NCI-H345 (cell line): ENCODE measurements at places on chromosomes 12 and 14.

GRCh38 chr12:13104409-13104808, 942 bp upstream of the GSG1 start:
- DNase-seq: no peak

DNA sequence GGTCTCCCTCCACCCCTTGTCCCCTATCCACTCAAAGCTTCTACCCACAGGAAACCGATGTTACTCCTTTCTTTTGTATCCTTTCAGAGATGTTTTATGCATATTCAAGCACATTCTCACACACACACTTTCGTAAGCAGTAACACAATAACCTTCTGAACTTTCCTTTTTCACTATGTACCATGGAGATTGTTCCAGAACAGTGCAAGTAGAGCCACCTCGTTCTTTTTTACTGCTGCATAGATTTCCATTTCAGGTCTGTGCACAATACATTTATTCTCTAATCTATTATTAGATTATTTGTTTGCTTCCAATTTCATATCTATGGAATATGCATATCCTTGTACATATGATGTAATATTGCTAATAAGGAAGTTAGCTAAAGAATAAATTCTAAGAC, 60.3 kb downstream of the TBC1D30 start:
- DNase-seq: no peak

DNA sequence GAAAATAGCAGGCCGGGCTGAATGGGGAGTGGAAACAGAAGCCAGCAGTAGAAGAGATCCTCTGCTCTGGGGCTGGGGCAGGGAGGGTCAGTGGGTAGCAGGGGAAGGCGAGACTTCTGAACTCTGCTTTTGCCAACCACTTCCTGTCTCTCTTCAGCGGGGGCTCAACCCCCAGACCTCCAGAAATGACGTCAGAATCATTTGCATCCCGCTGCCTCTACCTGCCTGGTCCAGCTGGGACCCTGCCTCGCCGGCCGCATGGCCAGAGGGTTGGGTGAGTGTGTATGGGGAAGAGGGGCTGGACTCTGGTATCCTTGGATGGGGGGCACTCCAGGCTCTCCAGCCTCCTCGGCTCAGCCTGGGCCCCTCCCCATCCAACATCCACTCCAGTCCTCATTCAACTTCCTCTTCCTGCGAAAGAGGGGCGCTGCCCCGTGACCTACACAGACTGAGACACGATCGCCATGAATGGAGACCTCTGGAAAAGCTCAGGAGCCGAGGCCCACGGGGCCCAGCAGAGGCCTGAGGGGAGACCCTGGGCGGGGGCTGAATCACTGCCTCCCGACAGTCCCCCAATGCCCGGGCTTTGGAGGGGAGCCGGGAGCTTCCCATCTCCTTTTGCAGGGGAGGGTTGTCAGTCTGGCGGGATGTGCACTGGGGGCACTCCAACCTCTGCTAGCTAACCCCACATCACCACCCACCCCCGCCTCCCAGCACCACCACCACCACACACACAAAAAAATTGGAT, 458 bp upstream of the HOXC4 start:
- no peak for DNase-seq

GRCh38 chr12:54439096-54439495, 20.0 kb upstream of the ITGA5 start:
- DNase-seq: no peak

DNA sequence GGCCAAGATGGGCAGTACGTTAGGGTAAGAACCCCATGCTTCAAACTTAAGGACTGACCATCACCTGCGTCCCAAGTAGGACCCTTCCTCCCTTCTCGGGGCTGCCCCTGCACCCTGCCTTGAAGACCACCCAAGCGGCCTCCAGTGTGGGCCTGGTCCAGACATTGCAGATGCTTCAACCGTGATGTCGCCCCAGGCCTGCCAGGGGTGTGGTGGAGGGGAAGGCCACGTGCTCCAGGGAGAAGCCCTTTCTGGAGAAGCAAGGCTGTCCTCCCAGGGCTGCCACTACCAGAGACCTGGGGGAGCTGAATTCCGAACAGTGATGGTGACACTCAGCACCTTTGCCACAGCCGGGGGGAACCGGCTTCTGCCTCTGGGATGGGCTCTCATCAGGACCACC, 13.3 kb downstream of the NGB start:
- DNase-seq: no peak

DNA sequence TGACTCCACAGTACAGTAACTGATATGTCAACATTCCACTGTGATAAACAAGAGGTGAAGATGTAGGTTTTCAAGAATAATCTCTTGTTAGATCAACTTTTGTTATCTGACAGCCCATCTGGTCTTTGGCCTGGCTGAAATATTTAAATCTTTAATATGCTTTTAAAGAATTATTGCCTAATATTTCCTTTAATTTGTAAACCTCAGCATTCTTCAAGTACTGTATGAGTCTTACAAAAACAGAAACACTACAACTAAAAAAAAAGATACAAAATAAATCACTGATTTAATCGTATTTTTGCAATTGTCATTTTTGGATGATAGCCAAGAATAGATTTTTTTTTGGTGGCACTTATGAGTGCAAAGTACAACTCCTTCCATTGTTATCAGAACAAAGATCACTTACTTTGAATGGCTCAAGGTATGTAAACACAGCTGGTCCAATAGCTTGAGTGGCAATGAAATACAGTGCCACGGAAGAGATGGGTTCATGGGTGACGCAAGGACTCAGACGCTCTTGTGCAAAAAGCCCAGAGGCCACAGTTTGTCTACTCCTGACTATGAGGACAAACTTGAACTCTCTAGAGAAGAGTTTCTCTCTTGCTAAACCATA, 109.5 kb downstream of the PAX9 start:
- peak; percentile 97 for DNase-seq

DNA sequence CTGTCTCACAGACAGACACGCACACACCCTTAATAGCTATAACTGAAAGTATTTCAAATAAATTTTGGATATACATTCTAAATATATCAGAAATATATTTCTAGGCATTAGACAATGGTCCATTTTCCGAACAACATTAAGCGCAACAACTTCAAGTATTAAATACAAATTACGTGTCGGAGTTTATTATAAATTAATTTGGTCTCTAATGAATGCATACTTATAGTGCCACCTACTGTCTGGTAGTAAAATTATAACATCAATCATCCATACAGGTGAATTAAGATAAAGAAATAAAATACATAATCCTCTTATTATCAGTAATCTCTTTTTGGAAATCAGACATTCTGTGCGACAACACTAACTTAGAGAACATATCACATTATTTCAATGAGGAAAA, 27.2 kb upstream of the CMAS start:
- DNase-seq: peak; percentile 3

GRCh38 chr12:65725376-65725775, 98.9 kb upstream of the HMGA2 start:
- no peak for DNase-seq

- DNase-seq: no peak
These were observed 53.7 kb upstream of the OTOGL start for GRCh38 chr12:80045594-80045993.

DNA sequence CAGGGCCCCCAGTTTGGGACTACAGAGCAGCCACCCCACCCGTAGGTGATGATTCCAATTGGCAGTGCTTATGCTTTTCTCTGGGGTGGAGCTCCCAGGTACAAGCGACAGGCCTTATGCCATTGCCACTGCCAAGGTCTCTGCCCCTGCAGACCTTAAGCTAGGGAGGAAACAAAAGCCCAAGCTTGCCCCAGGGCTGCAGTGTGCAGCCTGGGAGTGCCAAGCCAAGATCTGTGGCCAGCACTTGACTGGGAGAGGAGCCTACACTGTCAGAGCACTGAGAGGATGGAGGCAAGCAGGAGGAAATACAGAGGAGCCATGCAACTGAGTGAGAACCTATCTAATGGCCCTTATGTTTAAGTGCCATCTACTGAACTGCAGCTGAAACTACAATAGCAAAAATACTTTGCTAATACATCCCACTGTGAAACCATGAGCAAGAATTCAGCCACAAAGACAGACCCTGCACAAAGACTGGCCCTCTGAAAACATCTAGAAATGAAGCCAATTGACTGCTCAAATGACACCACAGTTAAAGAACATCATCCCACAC, 17.7 kb upstream of the ASCL1 start:
- no peak for DNase-seq

DNA sequence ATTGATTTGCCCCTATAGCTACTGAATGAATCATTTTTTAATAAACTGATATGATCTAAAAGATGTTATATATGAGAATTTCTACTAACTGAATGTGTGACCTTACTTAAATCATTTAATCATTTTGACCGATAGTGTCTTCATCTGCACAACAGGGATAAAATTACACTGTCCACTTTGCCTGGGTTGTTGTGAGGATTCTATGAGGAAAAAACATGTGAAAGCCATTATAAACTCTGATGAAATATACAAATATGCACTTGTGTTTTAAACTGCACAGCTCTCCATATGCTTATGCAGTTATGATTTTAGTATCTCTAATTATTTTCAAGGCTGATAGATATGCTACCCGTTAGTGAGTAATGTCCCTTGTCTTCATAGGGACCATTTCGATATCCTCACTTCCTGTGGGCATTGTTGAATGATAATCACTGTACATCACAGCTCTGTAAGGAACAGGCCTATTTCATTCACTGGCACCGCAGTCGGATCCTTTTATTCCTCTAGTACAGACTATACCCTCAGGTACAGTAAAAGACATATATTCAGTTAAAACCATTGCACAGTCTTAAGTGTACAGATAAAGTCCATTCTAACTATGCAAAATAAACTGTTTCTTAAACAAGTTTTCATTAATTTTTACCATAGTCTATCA, 88.7 kb upstream of the RAP1B start:
- DNase-seq: no peak

DNA sequence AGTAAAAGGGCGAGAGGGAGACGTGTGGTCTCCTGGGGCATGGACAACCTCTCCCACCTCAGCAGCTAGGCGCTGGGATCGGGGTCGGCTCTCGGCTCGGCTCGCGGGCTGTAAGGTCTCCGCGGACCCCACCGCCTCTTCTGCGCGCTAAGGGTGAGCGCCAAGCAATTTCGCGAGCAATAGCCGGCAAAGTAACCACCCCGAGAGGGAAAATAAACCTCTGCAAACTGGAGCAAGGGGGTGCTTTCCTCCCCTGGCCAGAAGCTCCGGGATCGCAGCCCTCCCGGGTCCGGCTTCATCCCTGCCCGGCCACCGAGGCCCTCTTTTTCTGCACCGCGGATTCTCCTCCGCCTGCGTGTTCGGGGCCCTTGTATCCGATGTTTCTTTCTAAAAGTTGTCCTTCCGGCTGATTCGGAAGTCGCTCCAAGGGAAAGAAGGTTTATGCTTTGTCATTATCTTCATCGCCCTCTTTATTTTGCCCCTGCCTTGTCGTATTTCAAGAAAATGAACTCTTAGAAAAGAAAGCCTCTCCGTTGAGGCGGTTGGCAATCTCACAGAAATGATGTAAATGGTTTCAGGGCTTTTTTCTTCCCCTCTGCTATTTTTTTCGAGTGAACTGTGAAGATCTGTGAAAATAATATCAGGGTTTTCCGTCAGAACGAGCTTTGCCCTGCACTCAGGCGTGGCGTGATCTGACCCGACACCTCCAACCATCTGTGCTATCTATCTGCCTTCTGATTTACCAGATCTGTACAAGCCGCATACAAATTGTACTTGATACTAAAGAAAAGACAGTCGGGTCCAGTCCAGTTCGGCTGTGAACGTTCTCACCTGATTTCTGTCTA, 1.7 kb upstream of the SIX6 start:
- DNase-seq: no peak

- DNase-seq: peak; percentile 22
These were observed 59.6 kb upstream of the NCOR2 start for GRCh38 chr12:124626971-124627411.

GRCh38 chr12:54355104-54355815, 9.0 kb downstream of the GPR84 start:
- no peak for DNase-seq

- DNase-seq: no peak
These were observed 648.1 kb upstream of the NOVA1 start for GRCh38 chr14:27245947-27246346.

DNA sequence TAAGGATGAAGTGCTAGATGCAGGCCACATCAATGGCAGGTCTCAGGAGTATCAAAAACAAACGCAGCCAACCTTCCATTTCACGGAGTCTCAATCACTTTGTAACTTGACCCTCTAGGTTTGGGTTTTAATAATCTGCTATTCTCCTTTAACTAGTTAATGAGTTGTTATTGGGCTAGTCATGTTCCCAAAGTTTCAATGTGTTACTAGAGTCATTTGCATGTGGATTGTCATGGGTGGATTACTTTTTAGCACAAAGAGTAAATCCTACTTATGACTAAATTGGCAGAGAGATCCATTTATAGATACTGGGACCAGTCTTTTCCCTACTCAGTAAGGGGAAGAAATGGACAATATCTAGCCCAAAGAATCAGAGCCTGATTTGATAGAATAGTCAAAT, 151.0 kb downstream of the BCAT1 start:
- no peak for DNase-seq

DNA sequence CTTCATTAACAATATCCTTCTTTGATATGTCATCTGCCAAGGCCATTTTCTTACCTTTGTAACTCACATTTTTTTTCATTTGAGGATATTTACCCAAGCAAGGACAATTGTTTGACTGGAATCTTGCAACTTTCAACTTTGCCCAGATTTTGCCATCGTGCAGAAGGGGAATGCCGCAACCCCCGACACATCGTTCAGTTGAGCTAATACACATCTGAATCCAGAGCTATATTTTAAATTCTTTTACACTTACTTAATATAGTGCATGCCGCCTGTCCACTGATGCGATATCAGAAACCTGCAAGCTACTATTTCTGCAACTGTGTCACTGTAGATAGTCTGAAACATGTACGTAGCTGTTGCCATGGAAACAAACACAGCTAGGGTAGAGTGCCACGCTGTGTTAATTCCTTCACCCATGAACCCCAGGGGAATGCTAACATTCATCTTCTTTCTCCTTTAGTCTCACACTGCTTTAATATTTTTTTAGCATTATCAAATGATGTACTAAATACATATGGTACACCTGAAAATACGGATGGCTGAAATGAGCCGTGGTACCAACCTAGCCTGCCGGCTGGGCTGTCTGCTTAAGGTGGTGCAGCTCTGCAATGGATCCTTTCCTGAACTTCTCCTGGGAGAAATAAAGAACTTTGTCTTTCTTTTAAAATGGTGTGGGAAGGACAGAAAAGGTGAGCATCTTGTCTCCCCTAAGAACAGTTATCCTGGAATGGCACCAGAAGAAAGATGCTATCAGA, 77.0 kb upstream of the FOXN3 start:
- DNase-seq: no peak

DNA sequence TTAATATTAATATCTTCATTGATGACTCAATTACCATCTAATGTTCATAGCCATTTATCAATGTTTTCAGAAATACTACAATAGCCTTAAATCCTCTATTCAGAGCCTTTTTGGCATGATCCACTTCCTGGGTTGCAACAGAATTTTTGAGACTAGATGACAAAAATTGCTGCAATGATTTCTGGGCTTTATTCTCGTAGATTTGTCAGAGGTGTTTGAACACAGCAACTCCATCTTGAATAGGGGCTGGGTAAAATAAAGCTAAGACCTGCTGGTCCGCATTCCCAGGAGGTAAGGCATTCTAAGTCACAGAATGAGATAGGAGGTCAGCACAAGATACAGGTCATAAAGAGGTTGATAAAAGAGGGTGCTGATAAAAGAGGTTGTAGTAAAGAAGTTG, 165.8 kb upstream of the CNOT2 start:
- no peak for DNase-seq
